EH (cell line): ENCODE measurements at places on chromosomes 4 and X.

GRCh38 chrX:10071451-10072144, 85.2 kb upstream of the CLCN4 start:
- no peak for DNase-seq

- peak; percentile 5 for DNase-seq
Observed at GRCh38 chrX:48278958-48279357, 23.8 kb downstream of the SSX1 start.

- DNase-seq, result no peak
Observed at GRCh38 chrX:78603908-78604307, 55.2 kb downstream of the RTL3 start.

DNA sequence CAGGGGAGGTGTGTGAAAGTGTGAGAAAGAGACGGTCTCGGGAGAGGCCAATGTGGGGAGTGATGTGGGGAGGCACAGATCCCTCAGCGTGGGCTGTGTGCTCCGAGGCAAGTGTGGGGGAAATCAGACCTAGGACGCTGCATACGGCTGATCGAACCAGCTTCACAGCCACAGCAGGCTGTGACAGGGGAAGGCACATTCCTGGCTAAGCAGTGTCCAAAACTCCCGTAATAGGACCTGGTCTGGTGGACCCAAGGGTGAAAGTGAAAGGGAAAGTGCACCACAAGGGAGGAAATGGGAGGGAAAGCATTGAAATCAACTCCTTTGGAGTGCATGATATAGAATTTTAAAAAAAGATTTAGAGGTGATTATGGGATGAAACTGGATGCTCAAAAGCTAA, 10.9 kb upstream of the RHOXF2 start:
- DNase-seq, result no peak

- no peak for DNase-seq
Observed at GRCh38 chr4:54192811-54193210, 36.3 kb upstream of the PDGFRA start.

DNA sequence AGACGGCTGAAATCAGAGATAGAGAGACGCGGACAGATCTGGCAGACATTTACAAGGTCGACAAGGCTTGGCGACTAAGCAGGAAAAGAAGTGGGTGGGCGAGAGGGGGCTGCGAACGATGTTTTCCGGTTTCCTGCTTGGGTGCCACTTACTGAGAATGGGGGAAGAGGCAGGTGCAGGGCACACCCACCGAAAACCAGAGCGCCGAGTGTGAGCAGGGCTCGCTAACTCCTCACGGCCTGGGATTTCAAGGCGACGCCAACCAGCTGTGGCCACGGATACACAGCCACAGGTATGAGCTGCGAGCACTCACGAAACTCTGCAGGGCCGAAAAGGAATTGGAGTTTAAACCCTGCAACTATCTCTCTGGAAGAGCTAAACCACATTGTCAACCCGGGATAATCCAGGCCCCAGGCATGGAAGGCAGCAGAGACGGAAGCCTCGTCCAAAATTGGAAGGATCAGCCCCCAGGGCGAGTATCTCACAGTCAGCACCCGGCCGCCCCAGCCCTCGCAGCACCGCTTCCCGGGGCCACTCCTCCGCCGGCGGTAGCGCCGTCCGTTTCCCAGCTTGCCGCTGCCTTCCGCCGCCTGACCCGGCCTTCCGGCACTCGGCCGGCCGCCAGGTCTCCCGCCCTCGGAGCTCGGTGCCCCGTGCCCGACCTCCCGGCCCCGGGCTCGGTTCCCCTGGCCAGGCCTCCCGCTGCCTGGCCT, 778 bp downstream of the CASP3 start:
- peak; percentile 75 for DNase-seq

GRCh38 chr4:98151145-98151924, 8.1 kb upstream of the STPG2 start:
- DNase-seq, result no peak

DNA sequence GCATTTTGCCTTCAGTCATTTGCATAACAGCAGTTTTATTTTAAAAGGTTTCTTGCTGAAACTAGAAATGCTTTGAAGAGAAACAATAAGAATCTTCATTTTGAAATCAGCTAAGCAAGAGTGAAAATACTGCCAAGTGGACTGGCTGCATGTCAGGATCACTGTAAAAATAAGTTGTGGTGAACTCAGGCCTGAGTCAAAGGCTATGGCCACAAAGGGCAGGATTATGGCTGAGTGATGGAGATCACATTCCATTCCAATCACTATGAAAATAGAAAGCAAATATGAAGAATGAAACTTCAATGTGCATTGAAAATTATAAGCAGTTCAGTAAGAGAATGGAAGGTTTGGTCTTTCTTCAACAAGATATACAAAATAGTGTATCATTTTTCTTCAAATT, 224.5 kb downstream of the PCDH18 start:
- DNase-seq, result peak; percentile 86

DNA sequence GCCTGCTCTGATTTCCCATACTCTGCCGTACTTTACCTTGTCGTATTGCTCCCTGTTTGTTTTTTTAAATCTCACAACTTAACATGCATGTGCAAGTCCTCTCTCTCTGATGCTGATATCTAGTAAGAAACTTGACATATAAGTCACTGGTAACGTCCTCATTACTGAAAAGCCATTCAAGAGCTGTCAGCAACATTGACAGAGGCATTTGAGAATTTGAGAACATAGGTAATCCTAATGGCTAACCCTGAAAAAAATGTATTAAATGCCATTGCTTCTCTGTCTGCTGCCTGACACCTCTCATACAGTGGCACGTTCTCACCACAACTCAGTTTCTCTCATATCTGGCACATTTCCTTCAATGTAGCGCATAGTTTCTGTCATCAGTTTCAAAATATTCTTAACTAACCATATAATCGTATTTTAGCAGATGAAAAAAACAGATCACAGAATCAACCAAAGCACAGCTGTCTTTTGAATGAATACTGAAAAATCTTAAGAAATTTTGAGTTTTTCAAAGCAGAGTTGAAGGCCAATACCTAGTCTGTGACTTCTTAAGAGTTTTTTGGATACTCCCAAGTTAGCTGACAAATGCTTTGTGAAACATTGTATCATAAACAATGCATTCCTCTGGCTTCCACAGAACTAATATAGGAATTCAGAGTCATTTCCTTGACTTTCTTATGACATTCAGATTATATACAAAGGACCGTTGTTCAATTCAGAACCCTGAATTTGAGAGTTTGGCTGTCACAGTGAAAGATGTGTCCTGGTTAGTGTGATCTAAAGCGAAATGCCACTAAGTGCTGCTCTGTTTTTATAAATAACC, 996.4 kb downstream of the C4orf33 start:
- DNase-seq, result no peak

DNA sequence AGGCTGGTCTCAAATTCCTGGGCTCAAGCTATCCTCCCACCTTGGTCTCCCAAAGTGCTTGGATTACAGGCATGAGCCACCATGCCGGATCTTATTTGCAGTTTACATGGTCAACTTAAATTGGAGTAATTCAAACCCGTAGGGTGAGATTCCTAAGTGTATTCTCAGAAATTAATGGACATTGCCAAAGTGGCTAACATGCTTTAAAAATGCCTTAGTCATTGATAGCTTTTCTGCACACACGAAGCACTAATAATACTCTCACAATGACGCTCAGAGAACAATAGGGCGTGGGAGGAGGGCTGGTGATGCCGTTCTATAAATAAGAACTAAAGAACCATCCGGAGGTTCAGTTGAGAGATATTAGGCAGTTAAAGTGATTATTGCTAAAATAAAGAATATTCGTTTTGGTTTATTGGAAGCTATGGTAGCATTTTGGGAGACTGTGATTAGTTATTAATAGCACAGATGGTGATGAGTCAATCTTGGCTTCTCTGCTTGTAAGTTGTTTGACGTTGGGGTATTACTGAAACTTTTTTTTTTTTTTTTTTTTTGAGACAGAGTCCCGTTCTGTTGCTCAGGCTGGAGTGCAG, 79.1 kb downstream of the TRAPPC11 start:
- no peak for DNase-seq

DNA sequence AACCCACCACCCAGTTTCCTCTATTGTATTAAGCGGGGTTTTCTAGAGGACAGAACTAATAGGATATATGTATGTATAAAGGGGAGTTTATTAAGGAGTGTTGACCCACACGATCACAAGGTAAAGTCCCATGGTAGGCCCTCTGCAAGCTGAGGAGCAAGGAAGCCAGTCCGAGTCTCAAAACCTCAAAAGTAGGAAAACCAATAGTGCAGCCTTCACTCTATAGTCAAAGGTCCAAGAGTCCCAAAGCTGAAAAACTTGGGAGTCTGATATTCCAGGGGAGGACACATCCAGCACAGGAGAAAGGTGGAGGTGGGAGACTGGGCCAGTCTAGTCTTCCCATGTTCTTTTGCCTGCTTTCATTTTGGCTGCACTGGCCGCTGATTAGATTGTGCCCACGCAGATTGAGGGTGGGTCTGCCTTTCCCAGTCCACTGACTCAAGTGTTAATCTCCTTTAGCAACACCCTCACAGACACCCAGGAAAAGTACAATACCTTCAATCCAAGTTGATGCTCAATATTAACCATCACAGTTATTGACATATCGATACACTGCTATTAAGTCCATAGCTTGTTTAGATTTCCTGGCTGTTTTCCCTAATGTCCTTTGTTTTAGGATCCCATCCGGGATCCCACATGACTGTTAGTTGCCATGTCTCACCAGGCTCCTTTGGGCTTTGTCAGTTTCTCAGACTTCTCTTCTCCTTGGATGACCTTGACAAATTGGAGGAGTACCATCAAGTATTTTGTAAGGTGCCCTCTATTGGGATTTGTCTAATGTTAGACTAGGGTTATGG, 12.2 kb downstream of the UCHL1 start:
- peak; percentile 9 for DNase-seq

DNA sequence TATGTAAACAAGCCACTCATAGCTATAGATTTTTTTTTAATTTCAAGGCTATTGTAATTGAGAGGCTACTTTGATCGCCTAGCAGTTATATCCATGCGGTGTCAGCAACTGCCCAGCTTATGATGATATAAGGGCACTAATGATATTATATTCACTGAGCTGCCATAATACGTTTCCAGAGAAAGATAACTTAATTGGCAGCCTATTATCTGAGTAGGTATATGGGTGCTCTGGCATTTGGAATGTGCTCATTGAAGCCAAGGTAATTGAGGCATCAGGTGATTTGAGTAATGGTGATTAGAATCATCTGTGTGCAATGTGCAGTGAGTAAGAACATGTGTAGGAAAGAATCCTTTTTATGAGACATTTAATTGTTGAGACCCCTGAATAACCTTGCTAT, 490.0 kb downstream of the CENPC start:
- DNase-seq, result no peak

GRCh38 chr4:73211968-73212367, 46.6 kb downstream of the ANKRD17 start:
- no peak for DNase-seq

GRCh38 chr4:31573554-31573953, 853.4 kb downstream of the PCDH7 start:
- DNase-seq, result no peak

GRCh38 chr4:165343353-165344191, 16.1 kb downstream of the MSMO1 start:
- DNase-seq, result no peak

DNA sequence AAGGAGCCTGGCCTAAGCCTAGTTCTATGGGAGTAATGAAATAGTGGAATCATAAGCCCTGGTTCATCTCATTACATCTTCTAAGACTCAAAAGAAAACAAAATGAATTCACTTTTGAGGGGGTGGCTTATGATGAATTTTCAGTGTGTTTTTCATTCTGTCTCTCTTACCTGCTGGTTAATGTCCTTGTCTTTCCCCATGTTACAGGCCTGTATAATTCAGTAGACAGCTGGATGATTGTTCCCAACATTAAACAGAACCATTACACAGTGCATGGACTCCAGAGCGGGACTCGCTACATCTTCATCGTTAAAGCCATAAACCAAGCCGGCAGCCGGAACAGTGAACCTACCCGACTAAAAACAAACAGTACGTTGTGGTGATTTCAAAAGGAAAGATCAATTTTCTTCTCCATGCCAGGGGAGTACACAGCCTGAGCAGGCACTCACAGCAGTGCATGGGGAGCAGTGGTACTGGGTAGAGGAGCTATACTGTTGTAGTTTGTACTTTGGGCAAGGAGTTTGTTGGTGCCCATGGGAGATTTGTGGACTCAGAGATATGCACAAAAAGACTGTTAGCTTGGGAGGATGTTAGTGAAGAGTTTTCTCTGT, 57.9 kb downstream of the TEX13B start:
- no peak for DNase-seq

- DNase-seq, result no peak
Observed at GRCh38 chr4:42320822-42321388, 76.4 kb upstream of the SHISA3 start.

DNA sequence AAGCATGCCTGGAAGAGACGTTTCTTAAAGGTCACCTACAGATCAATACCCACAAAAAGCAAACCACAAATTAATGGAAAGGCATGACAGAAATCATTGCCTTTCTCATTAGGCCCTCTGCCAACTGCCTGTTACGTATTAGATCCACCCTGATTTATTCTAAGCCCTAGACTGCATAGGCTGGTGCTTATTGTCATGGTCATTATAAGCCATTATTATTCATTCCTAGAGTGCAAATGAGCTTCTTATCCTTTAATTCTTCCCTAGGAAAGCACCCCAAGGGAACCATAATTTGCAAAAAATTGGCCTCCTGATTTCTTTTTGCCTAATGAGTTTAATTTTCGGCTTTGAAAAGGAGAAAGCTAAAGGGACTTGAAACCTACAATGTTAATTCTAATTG, 184.2 kb upstream of the GPRIN3 start:
- DNase-seq, result no peak

DNA sequence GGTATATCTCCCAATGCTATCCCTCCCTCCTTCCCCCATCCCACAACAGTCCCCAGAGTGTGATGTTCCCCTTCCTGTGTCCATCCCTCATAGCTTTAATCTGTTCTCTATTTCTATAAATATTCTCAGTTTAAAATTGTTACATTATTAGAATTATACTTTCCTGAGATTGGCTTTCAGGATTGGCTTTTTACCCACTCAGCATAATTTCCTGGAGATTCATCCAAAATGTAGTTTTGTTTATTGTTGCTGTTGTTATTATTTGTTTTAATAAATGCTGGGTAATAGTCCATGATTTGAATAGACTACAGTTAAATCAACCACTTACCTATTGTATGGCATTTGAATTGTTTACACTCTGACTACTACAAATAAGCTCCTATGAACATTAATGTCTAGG, 936.4 kb downstream of the FAT4 start:
- DNase-seq, result no peak
